ENCODE measurements at places on chromosomes 6 and 20.

DNA sequence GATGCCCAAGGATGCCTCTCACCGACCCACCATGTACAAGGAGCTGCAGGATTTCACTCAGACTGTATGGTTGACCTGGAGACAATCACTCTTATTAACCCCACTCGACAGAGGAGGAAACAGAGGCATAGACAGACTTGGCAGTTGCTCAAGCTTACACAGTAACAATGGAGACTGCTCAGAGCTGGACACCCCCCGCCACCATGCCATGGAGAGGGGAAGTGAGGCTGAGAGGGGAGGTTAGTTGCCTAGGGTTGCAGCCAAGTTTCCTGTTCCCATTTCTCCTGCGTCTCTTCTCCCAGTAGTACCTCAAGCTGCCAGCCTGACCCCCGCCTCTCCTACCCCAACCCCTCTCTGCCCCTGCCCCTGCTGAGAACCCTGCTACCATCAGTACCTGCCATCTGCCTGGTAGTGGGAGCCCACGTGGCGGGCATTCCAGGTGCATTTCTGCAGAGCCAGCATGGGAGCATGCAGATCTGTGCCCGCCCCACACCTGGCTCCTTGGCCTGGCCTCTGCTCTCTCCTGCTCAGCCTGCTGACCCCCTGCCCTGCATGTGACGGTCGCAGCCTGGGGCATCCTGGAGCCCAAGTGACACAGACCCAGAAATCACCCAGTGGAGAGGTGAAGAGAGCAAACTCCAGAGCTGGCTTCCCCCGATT, 157.7 kb downstream of the PREX1 start:
- DNase-seq = no peak

DNA sequence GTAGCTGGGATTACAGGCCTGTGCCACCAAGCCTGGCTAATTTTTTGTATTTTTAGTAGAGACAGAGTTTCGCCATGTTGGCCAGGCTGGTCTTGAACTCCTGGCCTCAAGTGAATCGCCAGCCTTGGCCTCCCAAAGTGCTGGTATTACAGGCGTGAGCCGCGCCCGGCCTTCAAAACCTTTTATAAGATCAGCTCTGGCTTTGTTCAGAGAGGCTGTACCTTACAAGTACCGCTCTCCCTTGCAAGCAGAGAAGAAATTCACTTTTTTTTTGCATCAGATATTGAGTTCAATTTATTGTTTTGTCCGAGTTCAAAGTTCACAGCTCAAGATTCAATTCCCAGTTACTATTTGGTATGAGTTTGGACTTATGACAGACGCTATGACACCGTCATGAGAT, 1.9 kb upstream of the DNAAF9 start:
- no peak for DNase-seq

- peak; percentile 30 for DNase-seq
Measured at GRCh38 chr20:3751675-3752385, 15.7 kb downstream of the ADISSP start.

DNA sequence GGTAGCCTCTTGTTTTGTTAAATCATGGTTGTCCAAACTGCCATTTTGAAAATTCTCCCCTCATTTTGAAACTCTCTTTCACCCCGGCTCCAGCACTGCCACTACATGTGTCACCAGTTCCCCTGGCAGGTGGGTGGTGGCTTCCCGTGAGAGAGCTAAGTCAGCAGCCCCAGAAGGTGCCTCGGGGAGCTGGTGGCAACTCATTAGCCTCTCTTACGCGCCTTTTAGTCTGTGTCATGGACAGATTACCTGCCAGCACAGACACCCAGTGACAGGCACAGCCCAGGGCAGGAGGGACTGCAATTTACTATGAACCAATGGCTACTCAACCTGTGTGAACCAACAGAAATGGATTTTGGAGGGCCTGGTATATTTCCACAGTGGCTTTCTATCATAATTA, 147.1 kb upstream of the SASH1 start:
- DNase-seq = no peak

GRCh38 chr6:150905769-150906168, 40.3 kb downstream of the MTHFD1L start:
- no peak for DNase-seq

DNA sequence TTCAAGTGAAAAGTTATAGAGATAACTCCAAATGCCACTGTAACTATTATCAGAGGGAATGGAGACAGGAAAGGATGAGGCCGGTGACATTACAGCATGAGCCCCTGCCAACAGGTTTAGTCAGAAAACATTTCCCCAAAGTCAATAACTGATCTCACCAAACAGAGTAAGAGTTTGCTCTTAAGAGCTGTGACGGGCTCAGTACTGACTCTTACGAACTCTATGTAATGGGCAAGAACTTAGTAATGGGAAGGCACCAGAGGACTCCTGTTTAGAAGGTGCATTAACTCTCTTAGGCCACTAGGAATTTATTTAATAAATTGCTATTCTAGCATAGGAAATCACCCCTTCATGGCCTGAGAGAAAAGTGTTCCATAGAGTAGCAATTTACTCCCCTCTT, 76.8 kb downstream of the SAMD5 start:
- no peak for DNase-seq

DNA sequence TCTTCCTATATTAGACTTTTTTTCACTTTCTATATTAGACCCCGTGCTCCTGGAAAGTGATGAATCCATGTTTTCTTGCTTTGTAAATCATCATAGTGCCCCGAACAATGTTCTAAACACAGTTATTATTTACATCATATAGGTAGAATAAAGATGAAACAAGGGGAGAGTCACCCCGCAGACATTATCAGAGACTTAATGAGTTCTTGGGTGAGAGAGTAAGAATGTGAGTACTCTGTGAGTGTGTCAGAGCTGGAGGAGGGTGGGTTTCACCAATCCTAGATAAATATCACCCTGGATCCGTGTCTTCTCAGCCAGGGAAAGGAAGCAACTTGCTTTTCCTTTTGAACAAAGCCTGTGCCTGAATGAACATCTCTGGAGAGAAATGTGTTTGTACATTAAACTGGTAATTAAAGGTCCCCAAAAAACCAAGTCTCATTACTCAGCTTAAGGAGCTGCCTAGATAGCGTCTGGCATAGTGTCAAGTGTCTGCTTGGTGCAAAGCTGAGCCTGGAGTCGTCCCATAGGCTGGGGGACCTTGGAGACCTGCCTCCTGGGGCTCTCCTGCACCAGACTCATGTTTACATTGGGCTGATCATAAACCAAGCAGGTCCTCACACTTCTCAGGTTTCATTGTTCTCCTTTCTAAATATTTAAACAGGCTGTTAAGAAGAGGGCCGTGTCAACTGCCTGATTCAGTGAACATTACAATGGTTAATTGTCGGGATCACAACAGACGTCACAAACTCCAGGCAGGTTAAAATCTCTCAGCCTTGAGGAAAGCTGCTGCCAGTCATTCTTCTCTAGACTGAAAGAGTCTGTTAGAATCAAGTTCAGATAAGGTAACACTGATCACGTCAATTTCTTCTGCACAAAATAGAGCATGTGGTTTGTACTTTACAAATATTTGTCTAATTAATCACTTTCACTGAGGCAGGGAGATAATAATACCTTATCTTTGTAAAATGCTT, 179.7 kb upstream of the MYLIP start:
- DNase-seq = no peak

GRCh38 chr6:48765352-48765961, 654.5 kb upstream of the PTCHD4 start:
- no peak for DNase-seq

GRCh38 chr6:6001443-6001842, 5.3 kb downstream of the NRN1 start:
- DNase-seq = no peak

GRCh38 chr6:139129284-139129683, 5.6 kb upstream of the HECA start:
- no peak for DNase-seq

DNA sequence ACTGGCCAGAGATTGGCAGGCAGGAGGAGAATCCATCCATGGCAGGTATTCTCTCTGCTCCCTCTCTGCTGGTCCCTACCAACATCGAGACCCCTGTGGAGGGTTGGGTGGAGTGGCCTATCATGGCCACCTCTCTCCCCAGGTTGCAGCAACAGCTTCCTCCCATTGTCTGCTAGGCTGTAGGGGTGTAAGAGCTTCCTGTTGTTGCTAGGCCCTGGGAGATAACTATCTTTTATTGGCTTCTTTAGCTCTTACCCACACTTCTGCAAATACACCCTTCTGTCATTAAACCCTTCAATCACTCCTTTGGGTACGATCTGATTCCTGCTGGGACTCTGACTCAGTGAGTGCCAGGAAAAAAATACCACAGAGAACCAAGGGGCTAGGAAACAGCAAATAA, 66.6 kb upstream of the FAM184A start:
- DNase-seq = no peak

GRCh38 chr6:121413879-121414278, 21.6 kb upstream of the GJA1 start:
- DNase-seq = no peak

DNA sequence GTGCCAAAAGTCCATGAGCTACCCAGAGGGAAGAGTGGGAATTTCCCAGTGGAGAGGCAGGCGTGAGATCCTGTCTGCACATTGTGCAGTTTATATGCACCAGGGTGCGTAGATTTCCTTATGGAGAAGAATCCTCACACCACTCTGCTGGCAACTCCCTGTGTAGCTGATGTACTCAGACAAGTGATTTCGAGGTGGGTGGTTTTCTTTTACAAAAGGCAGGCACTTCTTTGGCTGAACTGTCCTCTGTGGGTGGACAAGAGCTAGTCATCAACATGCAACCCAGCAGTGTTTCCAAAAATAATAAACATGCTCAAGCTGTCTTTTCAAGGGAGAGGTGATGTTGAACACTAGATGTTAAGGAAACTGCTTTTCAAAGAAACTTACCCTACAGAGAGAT, 121.7 kb upstream of the NXT1 start:
- DNase-seq = no peak

- DNase-seq = no peak
Measured at GRCh38 chr6:135212935-135213334, 31.8 kb downstream of the MYB start.

DNA sequence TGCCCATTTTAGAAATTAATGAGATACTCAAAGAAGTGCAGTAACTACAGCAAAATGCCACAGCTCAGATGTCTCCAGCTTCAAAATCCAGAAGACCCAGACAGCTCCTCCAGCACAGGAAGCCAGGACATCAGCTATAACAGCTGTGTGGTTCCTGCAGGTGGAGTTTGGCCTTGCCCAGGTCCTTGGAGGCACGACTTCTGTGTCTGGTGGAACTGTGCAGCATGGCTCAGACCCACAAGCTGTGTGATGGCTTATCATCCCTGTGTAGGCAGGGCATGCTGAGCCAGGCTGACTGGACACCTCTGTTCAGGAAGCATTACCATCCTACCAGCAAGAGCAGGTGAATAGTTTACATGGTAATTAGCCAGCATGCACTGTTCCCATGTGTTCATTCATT, 26.5 kb upstream of the CD93 start:
- no peak for DNase-seq

DNA sequence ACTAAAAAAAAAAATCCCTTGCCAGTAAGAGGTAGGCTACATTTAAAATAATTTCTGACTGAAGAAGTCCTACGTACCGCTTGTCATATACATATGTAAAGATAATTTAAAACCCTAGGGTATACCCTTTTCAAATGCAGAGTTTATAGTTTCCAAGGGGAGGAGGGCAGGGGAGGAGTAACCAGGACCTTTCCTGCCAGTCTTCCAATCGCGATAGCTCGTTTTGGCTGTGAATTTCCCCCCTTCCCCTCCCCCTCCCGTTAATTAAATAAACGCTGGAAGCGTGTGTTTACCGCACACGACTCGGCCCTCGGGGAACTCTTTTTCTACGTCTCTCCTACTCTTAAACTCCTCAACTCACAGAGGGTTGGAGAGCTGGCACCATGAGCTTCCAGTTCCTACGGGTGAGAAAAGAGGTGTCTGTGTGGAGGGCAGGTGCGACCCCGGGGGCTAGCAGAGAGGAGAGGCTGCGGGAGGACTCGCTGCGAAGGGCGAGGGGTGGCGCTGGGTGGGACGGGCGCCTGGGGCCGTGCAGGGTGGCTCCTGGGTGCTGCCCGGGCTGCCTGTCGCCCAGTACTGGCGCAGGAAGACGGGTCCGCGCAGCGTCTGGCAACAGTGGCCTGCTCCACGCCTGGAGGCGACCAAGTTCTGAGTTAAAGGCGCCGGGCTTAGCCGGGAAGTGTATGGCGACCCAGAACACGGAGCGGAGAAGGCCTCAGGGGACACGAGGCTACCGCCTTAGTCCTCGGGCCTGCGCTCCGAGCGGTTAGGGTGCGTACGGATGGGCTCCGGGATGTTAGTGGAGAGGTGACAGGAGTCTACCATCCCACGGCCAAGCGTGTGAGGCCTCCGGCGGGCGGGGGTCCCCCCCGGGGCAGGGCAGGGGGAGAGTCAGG, 4.1 kb upstream of the TFAP2C start:
- no peak for DNase-seq

DNA sequence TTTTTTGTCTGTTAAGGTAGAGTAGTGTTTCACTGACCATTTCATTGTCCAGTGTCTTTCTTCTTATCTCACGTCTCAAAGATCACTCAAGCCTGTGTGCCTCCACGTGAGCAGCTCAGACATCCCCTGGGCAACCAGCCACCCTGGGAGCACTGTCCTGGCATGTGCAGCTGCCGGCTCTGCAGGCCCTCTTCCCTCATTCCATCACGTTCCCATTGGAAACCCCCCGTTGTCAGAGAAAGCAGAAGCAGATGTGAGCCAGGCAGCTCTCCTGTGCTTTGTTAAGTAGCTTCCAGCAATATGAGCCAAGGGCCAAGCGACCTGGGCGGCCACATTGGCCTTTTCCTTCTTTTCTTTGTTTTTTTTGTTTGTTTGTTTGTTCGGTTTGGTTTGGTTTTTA, 233.2 kb upstream of the SYNDIG1 start:
- no peak for DNase-seq

DNA sequence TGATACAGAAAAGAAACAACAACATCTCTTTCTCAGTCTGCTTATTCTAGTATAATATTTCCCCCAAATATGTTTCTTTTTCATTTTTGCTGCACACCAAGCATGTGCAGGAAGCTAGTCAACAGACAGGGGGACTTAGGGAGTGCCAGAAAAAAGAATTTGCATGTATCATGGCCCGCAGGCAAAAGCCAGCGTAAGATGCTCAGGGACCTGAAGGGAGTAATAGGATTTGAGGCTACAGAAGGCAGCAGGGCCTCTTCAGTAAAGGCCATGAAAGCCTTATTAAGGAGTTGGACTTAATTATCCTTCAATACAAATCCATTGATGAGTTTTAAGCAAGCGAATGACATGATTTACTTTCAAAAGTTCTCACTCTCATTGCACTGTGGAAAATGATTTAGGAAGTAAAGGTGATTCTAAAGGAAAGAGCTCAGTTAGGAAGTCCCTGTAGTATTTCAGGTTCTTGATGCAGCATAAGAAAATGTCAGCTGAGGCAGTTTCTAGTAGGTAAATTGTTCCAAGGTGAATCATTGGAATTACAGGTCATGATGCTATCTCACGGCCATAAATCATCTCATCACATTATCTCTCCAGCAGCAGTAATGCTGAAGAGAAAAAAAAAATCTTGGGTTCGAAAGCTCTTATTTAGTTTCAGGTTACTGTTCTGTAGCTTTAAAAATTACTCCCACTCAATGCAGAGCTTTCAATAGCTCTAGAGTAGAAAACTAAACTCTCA, 94.8 kb downstream of the PTCHD4 start:
- no peak for DNase-seq

DNA sequence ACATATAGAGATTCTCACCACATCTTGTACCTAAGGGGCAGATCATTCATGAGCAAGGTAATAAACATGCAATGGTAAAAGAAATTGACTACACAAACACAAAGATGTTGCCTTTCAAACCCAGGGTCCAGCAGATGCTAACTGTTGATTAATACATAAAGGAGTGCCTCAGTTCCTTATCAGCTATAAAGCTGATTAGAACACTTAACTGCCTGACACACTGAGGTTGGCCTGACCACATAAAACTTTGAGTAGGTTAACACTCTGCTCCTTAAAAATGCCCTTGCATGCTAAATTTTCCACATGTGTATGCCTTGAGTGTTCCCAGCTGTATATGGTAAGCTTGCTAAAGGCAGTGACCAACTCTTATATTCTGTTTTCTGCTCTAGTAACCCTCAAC, 14.9 kb downstream of the CRISP2 start:
- DNase-seq = no peak

Measured in T-helper 1 cell (primary cell).